ENCODE measurements at places on chromosomes 2 and 18. TPM values are rescaled to one million over a fixed set of nuclear protein-coding genes. Genes with fewer than 3 reads are reported as not detected.

- DNase-seq = no peak
- no peak overlapping the region for H3K4me3 ChIP-seq
- peaks cover 9% of the 10 kb centered on the region for H3K4me1 ChIP-seq
- no peaks in the 10 kb centered on the region for H3K36me3 ChIP-seq
Observed at GRCh38 chr18:9082711-9083510, 19.6 kb upstream of the NDUFV2 start.

Gene BMP10
- total RNA-seq = not detected

Gene MYO1B
- 11.3 TPM for total RNA-seq

Gene BZW1
- 111 TPM for total RNA-seq
